Activated CD4-positive, CD25-positive, alpha-beta regulatory T cell (primary cell): ENCODE measurements at places on chromosomes 6 and 20.

DNA sequence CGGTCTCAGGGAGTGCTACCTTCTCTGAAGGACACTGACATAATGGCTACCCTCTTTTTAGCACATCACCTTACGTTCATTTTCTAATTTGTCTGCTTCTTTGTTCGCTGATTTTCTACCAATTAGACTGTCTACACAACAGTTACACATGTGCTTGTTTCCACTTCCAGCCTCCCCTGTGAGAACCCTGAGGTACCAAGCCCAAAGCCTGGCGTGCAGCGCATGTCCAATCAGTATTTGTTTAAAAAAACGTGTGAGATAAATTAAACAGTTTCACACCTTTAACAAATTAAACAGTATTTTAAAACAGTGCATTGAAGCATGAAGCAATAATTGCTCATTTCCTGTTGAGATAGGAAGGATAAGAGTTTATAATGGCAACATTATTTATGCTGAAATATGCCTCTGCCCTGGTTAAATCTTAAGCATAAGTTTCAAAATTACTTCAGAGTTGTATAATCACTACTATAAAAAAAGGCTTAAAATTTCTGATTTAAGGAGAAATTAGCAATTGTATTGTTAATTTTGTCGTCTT lies 88.9 kb downstream of the MAP3K5 start:
- DNase-seq: no peak

- DNase-seq: no peak
These were observed 23.2 kb downstream of the DIDO1 start for GRCh38 chr20:62902926-62903615.

- DNase-seq: no peak
These were observed 6.2 kb upstream of the CD93 start for GRCh38 chr20:23092384-23092756.

DNA sequence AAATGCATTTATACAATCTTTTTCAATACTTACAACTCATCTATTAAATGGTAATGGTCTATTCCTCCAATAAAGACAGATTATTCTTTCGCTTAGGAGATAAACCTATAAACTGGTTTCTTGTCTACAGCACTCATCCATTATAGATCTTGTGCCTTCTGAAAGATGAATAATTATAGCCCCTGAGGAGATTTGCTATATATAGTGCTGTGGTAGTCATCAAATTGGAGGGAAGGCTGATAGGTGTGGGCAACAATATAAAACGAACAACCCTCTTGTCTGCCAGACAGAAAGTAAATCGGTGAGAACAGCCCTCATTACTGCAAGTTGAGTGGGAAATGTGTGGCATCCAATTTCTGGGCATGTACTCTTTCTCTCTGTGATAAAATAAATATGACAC lies 292.5 kb upstream of the CNR1 start:
- DNase-seq: no peak

DNA sequence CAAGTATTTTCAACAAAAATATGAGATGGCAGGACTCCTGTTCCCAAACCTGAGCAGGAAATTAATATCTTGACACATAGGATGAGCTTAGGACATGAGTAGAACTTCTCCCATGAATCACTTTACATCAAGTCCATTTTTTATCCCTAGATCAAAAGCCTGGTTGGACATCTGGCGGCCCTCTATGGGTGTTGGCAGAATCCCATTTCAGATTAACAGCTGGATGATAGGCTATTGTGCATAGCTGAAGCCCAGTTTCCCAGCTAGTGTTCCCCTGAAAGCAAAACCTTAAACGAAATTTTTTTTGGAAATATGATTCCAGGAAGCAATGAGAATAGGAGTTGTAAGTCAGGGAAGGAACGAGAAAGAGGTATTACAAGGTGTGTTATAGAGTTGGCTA lies 449.4 kb upstream of the CHD6 start:
- DNase-seq: no peak

DNA sequence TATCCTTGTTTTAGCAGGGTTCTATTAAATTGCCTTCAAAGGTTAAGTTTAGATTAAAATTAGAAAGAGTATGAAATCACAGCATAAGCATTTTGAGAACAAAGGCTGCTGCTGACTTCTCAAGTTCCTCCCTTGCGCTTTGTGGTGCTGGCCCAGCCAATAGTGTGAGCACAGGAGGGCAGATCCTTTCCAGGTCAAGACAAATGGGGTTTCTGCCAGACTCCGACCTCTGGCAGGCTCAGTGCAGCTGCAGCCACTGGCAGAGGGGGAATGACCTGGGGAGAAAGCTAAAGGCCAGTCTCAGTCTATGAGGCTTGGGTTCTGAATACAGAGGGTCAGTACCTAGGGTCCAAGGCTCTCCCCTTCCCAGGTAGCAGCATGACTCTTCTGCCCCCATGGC lies 27.0 kb downstream of the CLIC5 start:
- DNase-seq: no peak

GRCh38 chr6:166307082-166308032 lies 835 bp downstream of the PRR18 start:
- no peak for DNase-seq

DNA sequence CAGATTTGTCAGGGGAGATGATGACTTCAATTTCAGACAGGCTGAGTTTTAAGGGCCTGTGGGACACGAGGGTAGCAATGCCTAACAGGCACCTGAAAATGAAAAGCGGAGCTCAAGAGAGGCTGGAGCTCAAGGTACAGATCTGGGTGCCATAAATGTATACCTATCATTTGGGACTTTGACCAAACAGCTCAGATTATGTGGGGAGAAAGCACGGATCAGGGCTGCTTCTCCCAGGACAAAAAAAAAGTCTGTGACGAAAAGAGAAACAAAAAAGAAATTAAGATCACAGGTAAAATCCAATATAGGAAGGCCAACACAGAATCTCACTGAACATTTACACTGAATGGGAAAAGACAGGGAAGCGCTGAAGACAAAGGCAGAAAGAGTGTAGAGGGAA lies 1.9 kb downstream of the PRELID3B start:
- DNase-seq: no peak

DNA sequence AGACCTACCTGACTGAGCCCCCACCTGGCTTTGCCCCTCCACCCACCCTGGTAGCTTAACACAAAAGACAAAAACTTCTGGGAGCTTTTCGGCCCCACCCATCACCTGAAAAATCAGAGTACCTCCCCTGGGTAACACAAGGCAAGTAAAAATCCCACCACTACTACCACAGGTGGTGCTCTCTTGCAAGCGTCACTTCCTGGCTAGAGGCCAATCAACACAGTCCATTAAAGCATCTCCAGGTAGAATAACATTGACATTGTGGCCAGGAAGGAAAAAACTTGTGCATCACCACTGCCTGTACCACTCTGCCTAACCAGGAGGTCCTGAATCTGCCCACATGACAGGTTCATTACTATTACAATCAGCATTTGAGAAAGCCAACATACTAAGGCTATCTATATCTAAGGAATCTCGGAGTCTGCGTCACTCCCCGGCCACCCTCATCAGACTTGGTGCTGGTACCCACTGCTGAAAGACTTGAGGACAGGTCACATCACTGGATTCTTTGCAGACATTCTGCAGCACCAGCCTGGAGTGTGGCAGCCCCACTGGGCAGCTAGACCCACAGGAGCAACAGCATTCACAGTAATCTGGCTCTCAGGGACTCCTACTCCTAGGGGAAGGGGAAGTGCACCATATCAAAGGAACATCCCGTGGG lies 125.9 kb downstream of the CDK19 start:
- DNase-seq: no peak

- DNase-seq: no peak
These were observed 23.6 kb downstream of the IL17A start for GRCh38 chr6:52209770-52210169.

DNA sequence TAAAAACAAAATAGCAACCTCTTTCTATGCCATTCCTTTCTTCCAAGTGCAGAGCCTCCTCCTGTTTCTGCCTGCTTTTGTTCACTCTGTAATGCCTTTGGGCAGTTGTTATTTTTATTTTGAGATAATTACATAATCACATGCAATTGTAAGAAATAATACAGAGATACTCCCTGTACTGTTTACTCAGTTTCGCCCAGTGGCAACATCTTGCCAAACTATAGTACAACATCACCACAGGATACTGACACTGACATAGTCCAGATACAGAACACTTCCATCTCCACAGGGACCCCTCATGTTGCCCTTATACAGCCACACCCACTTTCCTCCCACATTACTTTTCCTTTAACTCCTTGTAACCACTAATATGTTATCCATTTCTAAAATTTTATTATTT lies 59.7 kb downstream of the BANF2 start:
- no peak for DNase-seq

GRCh38 chr6:43488667-43489276 lies 11.4 kb downstream of the TJAP1 start:
- no peak for DNase-seq

- DNase-seq: no peak
These were observed 142.1 kb downstream of the BMP7 start for GRCh38 chr20:57124366-57124765.

- no peak for DNase-seq
These were observed 18.2 kb downstream of the PPARD start for GRCh38 chr6:35360349-35361138.

- no peak for DNase-seq
These were observed 723.1 kb upstream of the FLRT3 start for GRCh38 chr20:15060265-15061060.

DNA sequence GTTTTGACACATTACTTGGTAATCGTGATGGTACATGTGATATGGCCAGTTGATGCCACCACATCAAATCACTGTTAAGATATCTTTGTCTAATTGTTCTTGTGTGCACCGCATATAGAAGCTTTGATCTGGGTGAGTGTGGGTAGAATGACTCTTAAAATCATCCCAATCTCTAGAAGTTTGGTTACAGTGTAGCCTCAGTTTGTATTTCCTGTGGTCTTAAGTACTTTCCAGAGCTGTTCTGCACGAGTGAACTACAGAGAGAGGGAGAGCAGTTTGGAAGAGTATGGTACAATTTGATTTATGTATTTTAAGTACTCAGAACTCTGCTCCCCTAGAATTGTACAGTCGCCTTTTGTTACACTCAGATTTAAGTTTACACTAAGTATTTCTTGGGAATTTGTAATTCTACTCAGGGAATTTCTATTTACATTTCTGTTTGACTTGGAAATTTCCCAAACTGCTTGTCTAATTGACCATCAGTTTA lies 37.5 kb downstream of the SNX9 start:
- no peak for DNase-seq

DNA sequence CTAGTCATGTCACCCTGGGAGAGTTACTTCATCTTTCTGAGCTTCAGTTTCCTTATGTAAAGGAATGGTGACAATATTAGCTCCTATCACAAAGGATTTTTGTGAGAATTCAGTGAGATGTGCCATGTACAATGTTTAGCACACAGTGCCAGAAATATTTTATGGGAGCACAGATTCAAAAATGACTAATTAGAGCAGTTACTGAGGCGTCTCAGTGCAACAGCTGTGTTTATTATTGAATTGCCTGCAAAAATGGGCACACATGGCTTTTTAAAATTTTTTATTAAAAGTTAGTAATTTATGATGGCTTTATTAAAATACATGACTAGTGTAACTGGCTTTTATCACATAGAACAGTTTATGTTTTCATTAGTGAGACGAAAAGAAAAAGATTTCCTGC lies 134.3 kb upstream of the AHI1 start:
- DNase-seq: no peak

GRCh38 chr20:63843778-63844177 lies 12.7 kb upstream of the ZBTB46 start:
- no peak for DNase-seq

DNA sequence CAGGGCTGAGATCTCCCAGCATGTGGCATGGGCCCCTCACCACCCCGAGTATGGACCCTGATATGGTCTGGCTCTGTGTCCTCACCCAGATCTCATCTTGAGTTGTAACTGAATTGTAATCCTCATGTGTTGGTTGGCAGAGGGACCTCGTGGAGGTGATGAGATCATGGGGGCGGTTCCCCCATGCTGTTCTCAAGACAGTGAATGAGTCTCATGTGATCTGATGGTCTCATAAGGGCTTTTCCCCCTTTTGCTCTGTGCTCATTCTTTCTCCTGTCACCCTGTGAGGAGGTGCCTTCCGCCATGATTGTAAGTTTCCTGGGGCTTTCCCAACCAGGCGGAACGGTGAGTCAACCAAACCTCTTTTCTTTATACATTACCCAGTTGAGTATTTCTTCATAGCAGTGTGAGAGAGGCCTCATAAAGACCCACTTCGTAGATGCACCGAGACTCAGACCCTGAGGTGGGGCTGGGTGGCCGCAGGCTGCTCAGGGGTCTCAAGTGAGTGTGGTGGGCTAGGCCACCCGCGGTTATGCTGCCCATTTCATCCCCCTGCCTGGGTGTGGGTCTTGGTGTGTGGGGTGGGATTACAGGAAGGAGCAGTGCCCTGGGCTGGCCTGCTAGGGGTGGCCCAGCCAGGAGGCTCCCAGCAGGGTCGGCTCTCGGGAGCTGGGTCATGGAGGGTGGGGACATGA lies 26.2 kb upstream of the GATA5 start:
- peak; percentile 41 for DNase-seq

DNA sequence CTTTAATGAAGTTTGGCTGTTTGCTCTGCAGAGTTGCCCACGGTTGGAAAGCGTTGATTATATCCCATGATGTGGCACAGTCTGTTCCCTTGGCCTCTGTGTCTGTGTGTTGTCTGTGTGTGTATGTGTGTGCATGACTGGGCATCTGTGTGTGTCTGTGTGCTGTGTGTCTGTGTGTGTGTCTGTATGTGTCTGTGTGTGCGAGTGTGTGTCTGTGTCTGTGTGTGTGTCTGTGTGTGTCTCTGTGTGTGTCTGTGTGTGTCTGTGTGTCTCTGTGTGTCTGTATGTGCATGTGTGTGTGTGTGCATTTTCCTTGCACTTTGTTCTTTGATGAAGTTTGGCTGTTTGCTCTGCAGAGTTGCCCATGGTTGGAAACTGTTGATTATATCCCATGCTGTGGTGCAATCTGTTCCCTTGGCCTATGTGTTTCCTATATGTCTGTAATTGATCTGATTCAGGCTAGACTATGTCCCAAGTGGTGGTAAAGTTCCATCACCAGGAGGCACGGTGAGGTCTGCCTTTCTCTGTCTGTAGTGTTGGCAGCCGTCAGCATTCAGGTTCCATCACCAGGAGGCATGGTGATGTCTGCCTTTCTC lies 78.1 kb upstream of the RIN2 start:
- DNase-seq: no peak

DNA sequence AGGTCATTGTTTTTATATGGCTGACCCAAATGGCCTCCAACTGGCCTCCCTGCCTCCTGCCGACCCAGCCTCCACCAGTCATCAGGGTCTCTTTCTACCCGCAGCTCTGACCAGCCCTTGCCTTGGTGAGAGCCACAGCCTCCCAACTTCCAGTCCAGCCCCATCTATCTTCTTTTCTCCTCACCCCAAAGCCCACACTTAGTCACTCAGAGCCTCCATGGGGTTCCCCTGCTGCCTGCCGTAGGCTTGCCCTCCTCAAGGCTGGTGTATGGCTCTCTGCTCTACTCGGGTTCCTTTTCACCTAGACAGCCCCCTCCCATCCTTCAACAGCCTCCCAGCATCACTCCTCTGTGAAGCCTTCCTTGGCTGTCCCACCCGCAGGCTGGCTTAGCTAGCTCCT lies 18.2 kb downstream of the TCF15 start:
- DNase-seq: no peak

GRCh38 chr6:132235596-132236280 lies 165.5 kb downstream of the MOXD1 start:
- no peak for DNase-seq
